ENCODE measurements at places on chromosomes 6 and 20.

- peak; percentile 66 for DNase-seq
These were observed at the start of gene HIVEP2 for GRCh38 chr6:142945049-142945445. Gene HIVEP2 (minus strand): TSS chr6:142945176. CDS start chr6:142774738, 170,438 bp downstream.

GRCh38 chr20:9121211-9121610 lies 52.3 kb downstream of the PLCB4 start:
- no peak for DNase-seq

GRCh38 chr20:51497542-51498467 lies 44.7 kb downstream of the NFATC2 start:
- DNase-seq: no peak

- DNase-seq: no peak
These were observed 8.7 kb downstream of the CST3 start for GRCh38 chr20:23629017-23629541.

GRCh38 chr20:10157549-10157948 lies 61.1 kb upstream of the SNAP25 start:
- no peak for DNase-seq

GRCh38 chr20:59299945-59300332 lies 472 bp upstream of the EDN3 start:
- DNase-seq: no peak

DNA sequence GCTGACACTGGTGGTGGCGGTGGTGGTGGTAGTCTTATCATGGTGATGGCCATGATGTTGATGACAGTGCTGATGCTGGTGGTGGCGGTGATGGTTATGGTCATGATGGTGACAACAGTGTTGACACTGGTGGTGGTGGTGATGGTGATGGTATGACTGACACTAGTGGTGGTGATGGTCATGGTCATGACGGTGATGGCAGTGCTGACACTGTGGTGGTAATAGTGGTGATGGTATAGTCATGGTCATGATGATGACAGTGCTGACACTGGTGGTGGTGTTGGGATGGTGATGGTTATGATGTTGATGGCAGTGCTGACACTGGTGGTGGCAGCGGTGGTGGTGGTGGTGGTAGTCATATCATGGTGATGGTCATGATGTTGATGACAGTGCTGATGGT lies 205.7 kb downstream of the CDH4 start:
- DNase-seq: no peak

Measured in stimulated activated CD4-positive, alpha-beta T cell treated with anti-CD3 and anti-CD28 coated beads, TNF-alpha, amount 100 ng/mL, for 1 hour (primary cell).